ENCODE measurements at places on chromosomes 2 and 18.

DNA sequence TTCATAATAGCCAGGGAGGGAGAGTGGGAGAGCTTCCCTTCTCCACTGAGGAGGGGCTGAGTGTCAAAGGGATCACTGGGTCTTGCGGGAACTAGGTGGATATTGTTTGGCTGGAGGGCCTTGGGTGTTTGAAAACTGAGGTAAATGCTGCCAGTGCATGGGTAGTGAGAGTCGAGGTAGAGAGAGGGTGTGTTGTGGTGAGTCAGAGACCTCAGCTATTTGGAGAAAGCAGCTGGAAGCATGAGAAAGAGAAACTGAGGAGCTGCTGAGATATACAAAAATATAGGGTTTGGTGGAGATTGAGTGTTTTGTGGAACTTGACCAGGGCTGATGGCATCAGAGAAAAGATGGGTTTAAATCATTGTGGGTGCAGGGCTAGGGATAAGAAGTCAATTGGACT, 127.0 kb upstream of the CCDC195 start:
- no peak for DNase-seq

GRCh38 chr2:109321570-109321969, 192.6 kb downstream of the SH3RF3 start:
- DNase-seq: no peak

GRCh38 chr2:120322329-120322728, 23.6 kb upstream of the INHBB start:
- DNase-seq: no peak

DNA sequence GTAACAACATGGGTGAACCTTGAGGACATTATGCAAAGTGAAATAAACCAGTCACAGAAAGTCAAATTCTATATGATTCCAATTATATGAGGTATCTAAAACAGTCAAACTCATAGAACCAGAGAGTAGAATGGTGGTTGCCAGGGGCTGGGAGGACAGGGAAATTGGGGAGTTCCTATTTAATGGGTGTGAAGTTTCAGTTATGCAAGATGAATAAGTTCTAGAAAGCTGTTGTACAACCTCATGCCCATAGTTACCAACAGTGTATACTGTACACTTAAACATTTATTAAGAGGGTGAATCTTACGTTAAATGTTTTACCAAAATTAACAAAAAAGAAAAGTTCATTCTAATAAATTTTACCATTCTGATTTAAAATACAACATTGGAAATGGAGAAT, 92.7 kb upstream of the WDSUB1 start:
- no peak for DNase-seq

DNA sequence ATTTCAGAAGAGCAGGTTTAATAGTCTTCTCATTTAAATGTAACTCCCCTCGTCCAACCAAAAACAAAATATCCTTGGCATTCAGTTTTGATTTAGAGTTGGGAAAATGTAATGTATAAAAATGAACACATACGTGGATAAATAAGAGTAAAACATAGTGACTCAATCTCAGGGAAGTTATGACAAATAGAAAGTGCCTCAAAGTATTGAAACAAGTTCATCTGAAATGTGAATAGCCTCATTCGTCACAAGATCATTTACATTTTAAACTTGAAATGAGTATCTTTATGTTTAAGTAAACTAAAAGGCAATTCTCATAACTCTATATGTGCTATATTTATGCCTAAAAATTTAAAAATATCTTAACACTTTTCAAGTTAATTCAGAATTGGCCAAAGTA, 122.2 kb upstream of the SMAD7 start:
- no peak for DNase-seq
